Stimulated activated CD4-positive, alpha-beta T cell treated with anti-CD3 and anti-CD28 coated beads, Interleukin-15, amount 100 ng/mL, for 48 hours (primary cell): ENCODE measurements at places on chromosomes 16 and 17.

- no peak for DNase-seq
These were observed 20.5 kb upstream of the HEXD start for GRCh38 chr17:82397449-82398335.

DNA sequence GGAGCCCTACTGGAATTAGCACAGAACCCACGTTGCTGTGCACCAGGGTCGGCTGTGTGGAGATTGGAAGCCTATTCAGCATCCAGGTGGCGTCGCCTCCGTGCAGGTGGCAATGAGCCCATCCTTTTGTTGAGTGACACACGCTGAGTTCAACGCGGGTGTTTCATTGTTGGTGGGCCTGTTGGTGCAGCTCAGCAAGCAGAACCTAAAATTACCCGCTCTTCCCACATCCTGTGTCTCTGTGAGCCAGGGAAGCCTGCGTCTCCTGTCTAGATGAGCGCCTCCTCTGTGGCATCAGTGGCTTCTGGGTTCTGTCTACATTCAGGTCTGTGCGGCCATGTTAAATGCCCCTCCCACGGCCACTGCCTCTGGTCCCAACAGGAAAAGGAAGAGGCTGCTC, 14.5 kb downstream of the CD2BP2 start:
- DNase-seq, result no peak

GRCh38 chr17:32100971-32101631, 41.2 kb upstream of the RHOT1 start:
- DNase-seq, result no peak

DNA sequence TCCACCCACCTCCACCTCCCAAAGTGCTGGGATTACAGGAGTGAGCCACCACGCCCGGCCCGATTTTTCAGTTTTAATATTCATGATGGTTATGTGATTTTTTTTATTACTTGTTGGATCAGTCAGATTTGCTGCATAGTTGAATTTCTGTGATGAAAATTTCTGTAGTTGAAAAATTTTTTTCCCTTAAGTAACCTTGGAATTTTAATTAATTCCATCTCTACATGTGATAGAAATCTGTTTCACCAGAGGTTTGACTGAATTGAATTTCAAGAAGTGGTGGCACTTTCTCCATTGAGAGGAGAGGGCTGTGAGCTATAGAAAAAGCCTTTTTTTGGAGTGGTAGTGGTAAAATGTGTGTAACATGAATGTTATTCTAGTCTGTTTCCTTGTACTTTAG, 24.7 kb downstream of the WIPF2 start:
- DNase-seq, result no peak

GRCh38 chr16:86232496-86232895, 277.8 kb upstream of the FOXF1 start:
- no peak for DNase-seq

DNA sequence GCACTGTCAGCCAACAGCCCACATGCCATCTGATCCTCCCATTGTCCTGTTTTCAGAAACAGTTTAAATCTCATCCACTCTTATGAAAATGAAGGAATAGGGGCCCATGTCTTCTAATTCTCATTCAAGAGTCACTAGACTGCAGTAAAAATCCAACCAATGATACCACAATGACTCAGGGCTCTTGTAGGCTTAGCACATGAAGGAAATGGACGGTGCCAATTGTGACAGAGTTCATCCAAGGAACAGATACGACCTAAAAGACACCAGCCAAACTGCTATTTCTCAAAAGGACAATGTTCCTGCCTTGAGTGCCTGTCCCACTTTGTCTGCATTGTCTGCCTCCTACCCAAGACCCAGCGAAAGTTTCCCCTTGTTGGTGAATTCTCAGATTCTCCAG, 204.8 kb upstream of the COX10 start:
- no peak for DNase-seq

DNA sequence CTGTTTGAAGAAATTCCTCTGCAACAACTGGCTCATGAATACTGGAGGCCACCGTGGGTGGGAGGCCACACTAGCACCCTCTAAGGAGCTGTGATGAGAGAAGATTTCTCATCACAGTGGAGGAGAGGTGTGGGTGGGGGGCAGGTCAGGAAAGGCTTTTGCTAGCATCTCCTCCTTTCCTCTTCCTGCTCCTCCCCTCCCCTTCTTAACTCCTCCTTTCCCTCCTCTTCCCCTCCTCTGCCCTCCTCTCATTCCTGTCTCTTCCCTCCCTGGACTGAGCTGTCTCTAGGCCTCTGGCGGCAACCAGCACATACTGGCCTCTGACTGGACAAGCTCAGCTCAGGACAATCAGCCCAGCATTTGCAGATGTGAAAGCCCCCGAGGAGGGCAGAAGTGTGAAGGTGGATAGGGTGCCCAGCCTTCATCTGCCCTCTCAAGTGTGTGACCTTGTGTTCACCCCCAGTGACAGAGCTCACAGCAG, 19.0 kb upstream of the LHX1 start:
- DNase-seq, result no peak
